Activated naive CD4-positive, alpha-beta T cell treated with Interleukin-2 at 50 U/mL for 16 hours (primary cell): ENCODE measurements at places on chromosomes 2 and 18.

GRCh38 chr2:240959941-240960308, 38.5 kb upstream of the SNED1 start:
- no peak for DNase-seq

DNA sequence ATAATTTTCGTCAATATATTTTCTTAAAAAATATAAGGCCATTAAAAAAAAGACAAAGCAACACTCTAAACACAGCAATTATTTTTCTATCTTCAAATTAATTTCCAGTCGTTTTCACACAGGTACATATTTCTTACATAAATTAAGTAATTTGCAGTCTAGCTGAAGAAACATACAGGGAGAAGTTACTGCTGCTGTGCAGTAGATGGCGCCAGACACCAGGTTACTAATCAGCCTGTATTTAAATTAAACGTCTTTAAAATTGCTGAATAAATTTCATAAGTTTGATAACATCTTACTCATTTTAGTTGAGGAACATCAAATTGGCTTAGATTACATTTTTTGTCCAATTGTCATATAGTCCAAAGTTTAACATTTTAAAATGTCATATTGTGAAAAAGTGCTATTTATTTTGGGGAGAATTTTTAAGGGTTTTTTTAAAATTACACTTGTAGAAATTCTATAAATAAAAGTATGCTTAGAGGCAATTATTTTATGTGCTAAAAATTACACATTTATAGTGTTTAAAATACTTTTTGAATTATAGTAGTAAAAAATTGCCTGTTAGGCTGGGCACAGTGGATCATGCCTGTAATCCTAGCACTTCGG, 88.4 kb downstream of the PMAIP1 start:
- peak; percentile 51 for DNase-seq

DNA sequence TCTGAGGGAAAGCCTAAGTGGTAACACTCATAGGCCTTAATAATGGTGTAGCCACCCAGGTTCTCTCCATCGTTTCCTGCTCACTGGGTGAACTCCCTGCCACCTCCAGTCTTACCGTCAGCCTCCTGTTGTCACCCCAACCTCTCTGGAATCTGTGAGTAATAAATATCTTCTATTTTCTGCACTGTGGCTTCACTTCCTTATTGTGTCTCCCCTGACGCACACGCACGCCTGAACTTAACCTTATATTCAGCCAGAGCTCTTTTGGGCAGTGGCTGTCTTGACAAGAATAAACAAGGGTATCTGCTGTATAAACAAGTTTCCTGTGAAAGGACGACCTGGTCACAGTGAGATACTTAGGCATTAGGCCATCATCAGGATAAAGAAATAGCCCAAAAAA, 467.2 kb downstream of the SPAG16 start:
- no peak for DNase-seq

DNA sequence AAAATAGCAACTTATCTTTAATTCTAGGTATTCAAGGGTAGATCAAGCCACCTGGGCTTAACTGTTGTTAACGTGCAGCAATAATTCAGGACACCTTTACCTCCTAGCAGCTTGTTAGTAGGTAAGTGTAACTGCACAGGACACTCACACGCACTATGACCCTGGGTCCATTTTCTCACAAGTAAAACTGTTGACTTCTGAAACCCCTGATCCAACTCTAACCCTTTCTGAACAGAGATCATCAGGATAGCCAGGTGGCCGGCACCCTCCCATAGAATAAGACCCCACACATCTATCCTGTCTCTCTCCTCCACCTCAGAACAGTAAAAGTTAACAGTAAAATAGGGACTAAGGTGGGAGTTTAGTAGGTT, 610 bp downstream of the SPC25 start:
- DNase-seq, result no peak

DNA sequence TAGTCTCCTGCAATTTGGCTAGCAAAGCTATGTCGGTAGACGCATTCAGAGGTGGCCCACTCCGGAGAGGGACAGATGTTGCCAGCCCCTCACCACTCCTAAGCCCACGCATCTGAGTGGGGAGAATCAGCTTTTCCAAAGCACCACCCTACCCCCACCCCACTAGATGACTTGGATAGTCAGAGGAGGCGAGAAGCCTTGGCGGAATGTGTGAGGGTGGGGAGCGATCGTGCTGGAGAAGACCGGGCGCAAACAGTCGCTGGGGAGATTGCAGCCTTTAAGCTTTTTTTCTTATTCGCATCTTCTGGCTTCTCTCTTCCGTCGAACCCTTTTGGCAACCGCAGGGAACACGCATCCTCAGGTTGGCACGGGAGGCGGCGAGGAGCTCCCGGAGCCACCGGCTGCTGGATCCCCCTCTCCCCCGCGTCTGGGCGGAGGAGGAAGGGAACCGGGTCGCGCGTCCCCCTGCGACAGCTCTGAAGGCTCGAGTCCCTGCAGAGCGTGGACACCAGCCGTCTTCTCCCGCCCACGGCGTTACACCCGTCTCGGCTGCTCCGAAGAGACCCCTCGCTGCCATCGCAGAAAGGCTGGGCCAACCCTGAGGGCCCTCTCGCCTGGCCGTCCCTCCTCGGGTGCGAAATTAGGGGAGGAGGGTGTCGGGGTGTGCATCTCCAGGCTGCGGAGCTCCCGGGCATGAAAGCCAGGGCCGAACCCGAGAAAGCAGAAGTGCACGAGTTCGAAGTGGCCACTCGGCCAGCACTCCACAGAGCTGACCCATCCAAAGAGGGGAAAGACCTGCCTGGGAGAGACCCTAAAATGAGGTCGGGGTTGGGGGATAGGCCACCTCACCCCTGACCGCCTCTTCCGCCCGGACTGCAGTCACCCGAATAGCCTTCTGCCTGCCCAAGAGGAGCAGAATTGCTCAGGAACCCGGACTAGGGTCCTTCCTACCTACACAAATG, 12.2 kb downstream of the EVX2 start:
- no peak for DNase-seq

DNA sequence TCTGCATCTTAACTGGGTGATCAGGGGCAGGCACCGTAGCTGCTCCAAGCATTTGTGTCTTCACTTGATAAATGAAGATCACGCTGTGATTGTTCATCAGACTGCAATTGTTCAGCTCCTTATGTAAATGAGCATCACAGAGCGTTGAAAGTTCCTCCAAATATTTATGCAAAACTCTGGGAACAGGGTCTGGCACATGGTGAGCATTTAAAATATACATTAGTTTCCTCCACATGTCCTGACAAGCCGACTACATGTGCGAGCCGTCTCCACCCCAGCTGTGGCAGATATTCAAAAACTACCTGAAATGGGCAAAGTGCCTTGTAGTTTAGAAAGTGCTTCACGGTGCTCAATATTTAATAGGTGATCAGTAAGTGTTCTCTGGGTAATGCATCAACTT, 175.1 kb upstream of the ID2 start:
- no peak for DNase-seq

- no peak for DNase-seq
Observed at GRCh38 chr2:158004126-158004764, 97.4 kb upstream of the UPP2 start.
